Right atrium auricular region (tissue), 2 donors: ENCODE measurements at places on chromosomes 7 and 10. TPM values are rescaled to one million over a fixed set of nuclear protein-coding genes. Genes with fewer than 3 reads are reported as not detected.

Gene TRIM24
- total RNA-seq = 16.4 TPM

DNA sequence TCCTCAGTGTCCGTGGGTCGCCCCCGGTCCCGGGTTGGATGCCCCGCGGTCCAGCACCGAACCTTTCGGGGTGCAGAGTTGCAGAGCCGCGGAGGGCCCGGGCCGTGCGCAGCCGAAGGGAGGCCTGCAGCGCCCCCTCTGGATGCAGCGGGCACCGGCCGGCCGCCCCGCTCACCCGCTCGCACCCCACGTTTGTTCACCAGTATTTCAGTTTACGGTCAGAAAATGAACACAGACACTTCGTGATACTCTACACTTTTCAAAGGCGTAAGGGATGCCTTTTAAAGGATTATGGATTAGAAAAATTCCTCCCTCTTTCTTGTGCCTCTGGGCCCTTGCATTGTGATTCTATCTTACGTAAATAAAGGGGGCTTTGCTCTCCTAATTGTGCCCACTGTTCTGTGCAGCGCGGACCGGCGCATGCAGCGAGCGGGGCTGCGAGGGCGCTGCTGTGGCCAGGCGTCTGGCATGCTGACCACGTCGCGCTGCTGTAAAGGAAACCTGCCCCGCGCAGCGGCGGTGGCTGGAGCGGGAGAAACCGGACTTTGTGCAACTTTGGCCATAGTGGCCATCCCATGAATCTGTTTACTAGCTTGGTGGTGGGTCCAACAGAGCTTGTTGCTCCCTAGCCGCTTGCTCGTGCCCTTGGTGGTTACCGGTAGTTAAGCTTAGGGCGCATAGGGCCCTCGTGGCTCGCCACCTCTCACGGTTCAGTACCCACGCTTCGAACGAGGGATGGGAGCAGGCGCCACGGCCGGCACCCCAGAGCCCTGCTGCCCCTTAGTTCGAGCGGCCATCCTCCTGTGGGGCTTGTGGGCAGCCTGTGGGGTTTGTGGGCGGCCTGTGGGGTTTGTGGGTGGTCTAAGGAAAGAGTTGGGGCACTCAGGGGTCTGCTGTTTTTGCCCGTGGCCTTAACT, 739 bp upstream of the MEST start:
- no peaks in the 10 kb centered on the region for H3K27me3 ChIP-seq

Gene SUN3
- not detected for total RNA-seq

- no peaks in the 10 kb centered on the region for H3K27me3 ChIP-seq
- H3K4me3 ChIP-seq = no peak overlapping the region
- no peak overlapping the region for H3K27ac ChIP-seq
- H3K36me3 ChIP-seq = no peaks in the 10 kb centered on the region
- H3K4me1 ChIP-seq = no peaks in the 10 kb centered on the region
Measured at GRCh38 chr10:130741901-130742855, 569.3 kb downstream of the TCERG1L start.

GRCh38 chr7:36132012-36132411, 21.0 kb upstream of the EEPD1 start:
- no peak overlapping the region for H3K4me3 ChIP-seq
- no peaks in the 10 kb centered on the region for H3K27me3 ChIP-seq
- no peak for DNase-seq
- no peaks in the 10 kb centered on the region for H3K36me3 ChIP-seq

DNA sequence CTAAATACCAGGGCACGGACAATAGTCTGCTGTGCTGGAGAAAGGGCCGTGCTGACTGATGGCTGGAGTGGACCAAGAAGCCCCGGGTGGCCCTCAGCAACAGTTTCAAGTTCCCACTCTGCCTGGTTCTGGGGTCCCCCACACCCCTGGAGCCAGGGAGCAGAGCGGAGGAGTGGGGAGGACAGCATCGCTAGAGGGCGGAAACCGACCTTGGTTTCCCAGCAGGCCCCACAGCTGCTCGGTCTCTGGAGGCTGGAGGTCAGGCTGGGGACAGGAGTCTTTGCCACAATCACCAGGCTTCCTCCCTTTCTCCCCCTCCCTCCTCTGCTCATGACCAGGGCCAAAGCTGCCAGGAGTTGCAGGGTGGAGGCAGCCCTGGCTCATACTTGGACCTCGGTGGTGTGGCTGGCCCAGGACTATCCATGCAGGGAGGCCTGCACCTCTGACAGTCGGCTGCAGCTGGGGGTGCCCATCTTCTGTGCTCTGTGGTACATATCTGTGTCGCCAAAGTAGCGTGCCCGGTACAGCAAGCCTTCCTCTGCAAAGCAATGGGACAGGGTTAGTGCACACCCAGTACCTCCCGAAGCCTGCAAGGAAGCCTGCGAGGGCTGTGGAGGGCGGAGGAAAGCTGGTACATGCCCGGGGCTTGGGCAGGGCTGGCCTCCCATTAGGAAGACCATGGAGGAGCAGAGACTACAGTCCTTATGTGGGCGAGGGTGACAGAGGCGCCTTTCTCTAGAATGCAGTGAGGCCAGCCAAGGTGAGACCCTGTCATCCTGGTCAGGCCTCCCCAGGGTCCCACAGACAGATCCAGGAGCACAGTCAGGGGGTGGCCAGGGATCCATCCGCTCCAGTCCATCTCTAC, 19.1 kb downstream of the DNAJB12 start:
- peak; percentile 83 for DNase-seq
- H3K36me3 ChIP-seq = peaks cover 26% of the 10 kb centered on the region
- no peaks in the 10 kb centered on the region for H3K27me3 ChIP-seq
- peak overlapping the region; percentile 87 for H3K27ac ChIP-seq

DNA sequence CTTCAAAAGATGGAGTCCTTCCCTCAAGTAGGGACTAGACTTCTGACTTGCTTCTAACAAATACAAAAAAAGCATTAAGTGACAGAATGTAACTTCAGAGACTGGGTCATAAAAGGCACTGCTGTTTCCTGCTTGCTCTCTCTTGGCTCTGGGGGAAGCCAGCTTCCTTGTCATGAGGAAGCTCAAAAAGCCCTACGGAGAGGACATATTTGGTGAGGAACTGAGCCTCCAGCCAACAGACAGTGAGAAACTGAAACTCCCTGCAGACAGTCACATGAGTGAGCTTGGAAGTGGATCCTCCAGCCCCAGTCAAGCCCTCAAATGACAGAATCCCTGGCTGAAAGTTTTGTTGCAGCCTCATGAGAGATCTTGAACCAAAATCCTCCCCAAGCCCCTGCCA, 26.3 kb upstream of the SLC35G1 start:
- DNase-seq = no peak
- H3K4me3 ChIP-seq = no peak overlapping the region
- H3K4me1 ChIP-seq = no peaks in the 10 kb centered on the region
- H3K27ac ChIP-seq = no peak overlapping the region
- no peaks in the 10 kb centered on the region for H3K27me3 ChIP-seq

Gene ASB10
- total RNA-seq = 11.6 TPM

- H3K27ac ChIP-seq = no peak overlapping the region
- no peak for DNase-seq
- H3K4me3 ChIP-seq = no peak overlapping the region
- H3K27me3 ChIP-seq = no peaks in the 10 kb centered on the region
Measured at GRCh38 chr10:70162151-70162891, 8.0 kb downstream of the SAR1A start.

Gene PLCE1
- total RNA-seq = 22.5 TPM

DNA sequence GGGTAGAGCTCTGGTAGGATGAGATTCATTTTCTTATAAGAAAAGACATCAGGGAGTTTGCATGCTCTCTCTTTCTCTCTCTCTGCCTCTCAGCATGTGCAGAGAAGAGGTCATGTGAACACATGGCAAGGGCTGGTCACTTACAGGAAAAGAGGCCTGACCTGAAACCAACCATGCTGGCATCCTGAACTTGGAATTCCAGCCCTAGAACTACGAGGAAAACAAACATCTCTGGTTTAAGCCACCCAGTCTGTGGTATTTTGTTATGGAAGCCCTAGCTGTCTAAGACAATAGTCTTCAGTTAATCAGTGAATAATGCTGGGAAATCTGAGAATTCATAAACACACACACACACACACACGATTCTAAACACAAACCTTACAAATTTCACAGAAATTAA, 1104.2 kb upstream of the LRRN3 start:
- H3K4me1 ChIP-seq = no peaks in the 10 kb centered on the region
- H3K27ac ChIP-seq = no peak overlapping the region
- no peak overlapping the region for H3K4me3 ChIP-seq
- no peak for DNase-seq
- H3K36me3 ChIP-seq = no peaks in the 10 kb centered on the region
